ENCODE measurements at places on chromosomes 3 and 15.

- DNase-seq = no peak
Measured at GRCh38 chr15:55999658-56000057, 6.2 kb upstream of the NEDD4 start.

GRCh38 chr3:118380576-118380975 lies 654.1 kb downstream of the IGSF11 start:
- DNase-seq = peak; percentile 35

GRCh38 chr15:38743147-38743546 lies 178.5 kb upstream of the RASGRP1 start:
- no peak for DNase-seq

GRCh38 chr3:65078748-65079147 lies 390.9 kb upstream of the ADAMTS9 start:
- no peak for DNase-seq

Data from NCI-H524 treated with DMSO at 0.1 percent for 48 hours (cell line).